ENCODE measurements at places on chromosomes 7 and 10.
A peak's percentile ranks its signal among the peaks of the same experiment; 100 is the strongest.

- DNase-seq: no peak
Measured at GRCh38 chr10:71799608-71800453, 26.5 kb upstream of the VSIR start.

DNA sequence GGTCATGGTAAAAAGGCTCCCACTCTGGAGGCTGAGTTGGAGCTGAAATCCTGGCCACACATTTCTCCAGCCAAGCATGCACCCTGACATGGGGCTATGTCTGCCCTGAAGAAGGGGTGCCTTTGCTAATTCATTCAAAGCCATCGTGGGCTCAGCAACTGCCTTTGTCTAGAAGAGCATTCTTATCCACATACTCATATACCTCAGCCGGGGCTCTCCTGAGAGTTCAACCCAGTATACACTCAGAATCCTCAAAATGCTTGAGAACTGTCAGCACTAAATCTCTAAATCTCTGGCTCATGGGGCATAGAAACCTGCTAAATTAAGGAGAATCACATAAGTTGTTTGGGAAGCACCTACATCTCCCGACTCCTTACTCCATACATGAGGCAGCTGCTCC, 89.3 kb downstream of the MRPL32 start:
- no peak for DNase-seq

- DNase-seq: no peak
Measured at GRCh38 chr7:55484834-55485233, 87.5 kb downstream of the VOPP1 start.

DNA sequence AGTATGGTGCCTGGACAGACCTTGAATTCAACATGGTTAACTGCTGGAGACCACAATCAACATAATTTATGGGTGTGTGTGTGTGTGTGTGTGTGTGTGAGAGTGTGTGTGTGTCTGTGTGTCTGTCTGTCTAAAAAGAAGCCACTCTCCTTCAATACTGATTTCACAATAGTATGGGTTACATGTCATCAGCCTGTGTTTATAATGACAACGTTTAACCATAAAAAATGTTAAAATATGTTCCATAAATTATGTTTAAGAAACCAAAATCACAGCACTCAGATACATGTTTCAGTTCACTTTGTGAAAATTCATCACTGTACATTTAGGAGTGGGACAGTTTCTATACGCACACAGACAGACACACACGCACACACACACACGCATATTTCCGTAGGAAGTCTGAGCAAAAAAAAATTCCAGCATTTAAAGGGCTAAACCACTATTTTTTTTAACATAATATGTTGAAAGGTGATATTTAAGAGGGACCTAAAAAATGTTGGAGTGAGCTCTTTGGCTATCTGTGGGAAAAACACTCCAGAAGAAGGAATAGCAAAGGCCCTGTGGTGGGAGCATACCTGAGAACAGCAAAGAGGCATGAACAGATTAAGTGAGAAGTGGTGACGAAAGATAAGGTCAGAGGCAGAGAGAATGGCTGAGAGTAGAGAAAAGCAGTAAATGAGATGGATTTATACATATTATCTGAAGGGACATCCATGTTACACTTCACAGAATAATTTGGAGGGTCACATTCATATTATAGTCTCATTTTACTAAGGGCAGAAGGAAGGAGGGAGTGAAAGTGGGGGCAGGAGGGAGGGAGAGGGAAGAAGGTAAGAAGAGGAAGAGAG, 10.9 kb downstream of the PDZD8 start:
- no peak for DNase-seq

DNA sequence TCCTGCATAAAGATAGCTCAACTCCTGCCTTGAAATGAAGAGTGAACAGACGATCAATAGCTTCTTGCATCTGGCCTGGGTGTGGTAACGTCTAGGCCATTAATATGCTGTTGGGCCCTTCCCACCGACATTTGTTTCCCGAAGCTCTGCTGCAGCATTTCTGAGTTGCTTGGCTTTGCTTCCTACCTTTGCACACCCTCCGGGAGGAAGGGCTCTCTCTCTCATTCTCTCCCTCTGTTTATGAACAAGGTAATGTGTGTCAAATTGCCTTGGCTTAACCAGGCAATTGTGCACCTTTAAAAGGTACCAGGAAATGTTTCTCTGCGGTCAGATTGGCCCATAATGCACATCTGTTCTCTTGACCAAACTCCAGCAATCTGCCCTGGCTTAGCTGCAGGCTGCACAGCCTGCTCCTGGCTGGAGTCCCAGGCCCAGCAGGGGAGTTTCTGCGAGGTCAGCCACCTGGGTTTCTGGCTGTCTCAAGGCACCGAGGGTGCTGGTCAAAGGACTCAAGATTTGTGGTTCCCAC, 223.7 kb downstream of the SNX10 start:
- peak; percentile 68 for DNase-seq

GRCh38 chr7:106793015-106793975, 71.8 kb upstream of the PIK3CG start:
- DNase-seq: peak; percentile 45

GRCh38 chr7:133349101-133349500, 96.2 kb downstream of the EXOC4 start:
- DNase-seq: no peak

GRCh38 chr7:33193308-33193864, 64.0 kb downstream of the BBS9 start:
- DNase-seq: no peak

DNA sequence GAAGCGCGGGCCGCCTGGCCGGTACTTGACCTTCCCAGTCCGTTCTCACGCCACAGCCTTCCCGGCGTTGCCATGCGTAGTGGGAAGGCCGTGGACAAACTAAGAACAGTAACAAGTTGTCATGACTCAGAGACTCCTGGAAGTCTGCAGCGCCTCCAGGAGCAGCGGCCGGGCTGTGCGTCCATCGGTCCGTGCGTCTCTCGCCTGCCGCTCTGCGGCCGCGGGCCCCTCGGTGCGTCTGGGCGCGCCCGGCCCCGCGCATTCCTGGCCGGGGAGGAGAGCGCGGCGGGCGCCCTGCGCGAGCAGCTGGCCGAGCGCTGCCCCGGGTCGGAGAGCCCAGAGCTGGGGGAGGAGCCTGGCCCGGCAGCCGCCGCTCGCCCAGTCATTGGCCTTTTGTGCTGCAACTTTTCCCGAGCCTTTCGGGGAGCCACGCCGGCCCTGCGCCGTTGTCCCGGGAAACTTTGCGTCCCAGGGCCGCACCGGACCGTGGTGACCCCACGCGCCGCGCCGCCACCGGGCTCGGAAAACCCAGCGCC, 123.7 kb downstream of the TACC2 start:
- no peak for DNase-seq

DNA sequence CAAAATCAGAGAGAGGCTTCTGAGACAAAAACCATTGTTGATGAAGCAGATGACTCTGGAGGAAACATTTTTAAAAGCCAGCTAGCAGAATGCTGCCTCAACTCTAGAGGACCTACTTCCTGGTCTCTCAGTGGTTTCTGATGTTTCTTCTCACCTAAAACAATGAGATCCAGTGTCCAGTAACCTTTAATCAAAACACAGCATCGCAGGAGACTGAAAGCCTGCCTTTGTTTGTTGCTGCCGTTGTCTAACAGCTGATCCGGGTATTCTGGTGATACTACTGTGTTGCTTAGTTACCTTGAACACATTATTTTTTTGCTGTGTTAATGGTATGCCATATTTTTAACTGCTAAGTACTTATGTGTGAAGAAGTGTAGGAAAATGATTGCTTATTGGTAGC, 70.9 kb downstream of the WIPF3 start:
- DNase-seq: peak; percentile 19

DNA sequence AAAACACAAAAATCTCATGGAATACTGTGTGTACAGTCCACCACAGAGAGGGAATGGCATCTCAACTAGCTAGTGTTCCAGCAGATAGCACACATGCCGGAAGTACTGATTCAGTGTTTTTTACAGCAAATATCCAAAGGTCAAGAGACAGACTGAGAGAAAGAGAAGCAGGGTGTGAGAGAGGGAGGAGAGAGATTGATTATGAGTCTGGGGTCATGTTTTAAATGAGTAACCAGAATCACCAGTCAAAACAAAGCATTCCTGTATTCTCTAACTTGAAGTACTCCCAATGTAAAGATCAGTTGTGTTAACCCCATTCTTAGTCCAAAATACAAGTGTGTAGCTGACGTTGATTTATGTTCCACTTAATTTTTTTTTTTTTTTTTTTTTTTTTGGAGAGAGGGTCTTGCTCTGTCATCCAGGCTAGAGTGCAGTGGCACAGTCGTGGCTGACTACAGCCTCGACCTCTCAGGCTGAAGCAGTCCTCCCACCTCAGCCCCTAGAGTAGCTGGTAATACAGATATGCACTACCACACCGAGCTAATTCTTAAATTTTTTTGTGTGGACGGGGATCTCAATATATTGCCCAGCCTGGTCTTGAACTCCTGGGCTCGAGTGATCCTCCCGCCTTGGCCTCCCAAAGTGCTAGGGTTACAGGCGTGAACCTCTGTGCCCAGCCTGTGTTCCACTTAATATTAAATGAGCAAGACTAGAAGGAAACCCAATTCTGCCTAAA, 114.2 kb downstream of the TAF3 start:
- no peak for DNase-seq

- no peak for DNase-seq
Measured at GRCh38 chr7:91407942-91408341, 143.7 kb downstream of the FZD1 start.

GRCh38 chr10:109324721-109325120, 598.6 kb downstream of the XPNPEP1 start:
- no peak for DNase-seq

GRCh38 chr10:17026686-17027485, 102.7 kb downstream of the CUBN start:
- no peak for DNase-seq

GRCh38 chr10:123769647-123770046, 103.5 kb downstream of the GPR26 start:
- DNase-seq: no peak

DNA sequence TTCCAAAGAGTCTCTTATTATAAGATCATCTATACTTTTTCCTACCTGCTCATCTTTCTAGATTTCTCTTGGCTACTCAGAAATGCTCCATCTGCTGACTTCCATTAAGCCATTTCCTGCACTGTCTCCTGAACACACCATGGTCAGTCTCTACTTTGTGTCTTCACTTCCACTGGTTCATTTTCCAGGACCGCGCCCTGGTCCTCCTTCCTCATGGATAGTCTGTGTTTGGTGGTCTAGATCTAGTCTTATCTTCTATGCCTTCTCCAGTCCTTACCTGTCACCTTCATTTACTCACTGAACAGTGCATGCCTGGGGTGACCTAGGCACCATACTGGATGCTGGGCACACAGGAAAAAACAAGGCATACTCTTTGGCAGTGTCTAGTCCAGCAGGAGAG, 11.8 kb downstream of the INSYN2A start:
- no peak for DNase-seq

GRCh38 chr7:121266307-121266894, 62.4 kb upstream of the WNT16 start:
- no peak for DNase-seq

GRCh38 chr10:126199221-126199998, 188.9 kb downstream of the ADAM12 start:
- DNase-seq: no peak

- no peak for DNase-seq
Measured at GRCh38 chr7:155467846-155468784, 10.2 kb downstream of the EN2 start.

DNA sequence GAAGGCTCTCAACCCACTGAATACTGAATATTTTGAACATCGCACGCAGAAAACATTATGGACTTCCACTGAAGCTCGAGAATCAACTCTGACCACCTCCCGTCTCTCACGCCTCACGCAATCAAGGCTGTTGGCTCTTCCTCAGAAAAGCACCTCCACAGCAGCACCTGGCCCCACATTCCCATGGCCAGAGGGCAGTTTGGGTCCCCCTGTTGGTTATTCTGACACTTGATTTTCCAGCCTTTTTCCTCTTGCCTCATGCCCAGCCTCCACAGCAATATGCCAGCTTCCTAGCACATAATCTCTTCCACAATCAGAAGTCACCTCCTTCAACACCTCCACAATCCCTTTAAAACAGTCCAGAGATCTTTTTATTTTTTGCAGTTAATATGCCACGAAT, 55.9 kb downstream of the SVOPL start:
- DNase-seq: no peak

- DNase-seq: no peak
Measured at GRCh38 chr7:44944821-44945220, 34.0 kb downstream of the MYO1G start.

GRCh38 chr10:6072215-6072934, 10.2 kb upstream of the IL2RA start:
- no peak for DNase-seq

- no peak for DNase-seq
Measured at GRCh38 chr10:5079836-5080235, 14.4 kb upstream of the AKR1C3 start.

DNA sequence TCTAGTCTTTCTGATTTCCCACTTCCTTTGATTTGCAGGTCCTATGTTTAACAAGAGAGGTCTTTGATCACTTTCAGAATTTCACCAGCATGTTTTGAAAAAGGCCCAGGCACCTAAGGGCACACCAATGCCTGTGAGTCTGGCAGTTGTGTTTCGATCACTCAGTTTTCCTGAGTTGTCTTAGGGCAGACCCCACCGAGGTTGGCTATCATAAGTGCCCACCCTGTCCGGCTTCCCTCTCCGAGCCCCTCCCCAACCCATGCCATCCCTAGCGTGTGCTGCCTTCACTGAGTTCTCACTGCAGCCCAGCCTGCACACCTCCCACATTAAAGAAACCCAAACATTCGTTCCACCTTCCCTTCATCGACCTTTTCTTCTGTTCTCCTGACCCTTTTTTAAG, 257.9 kb downstream of the GRID1 start:
- DNase-seq: no peak

- no peak for DNase-seq
Measured at GRCh38 chr10:131737543-131738395, 163.0 kb upstream of the PPP2R2D start.

- no peak for DNase-seq
Measured at GRCh38 chr10:80674809-80675208, 137.1 kb downstream of the SH2D4B start.

DNA sequence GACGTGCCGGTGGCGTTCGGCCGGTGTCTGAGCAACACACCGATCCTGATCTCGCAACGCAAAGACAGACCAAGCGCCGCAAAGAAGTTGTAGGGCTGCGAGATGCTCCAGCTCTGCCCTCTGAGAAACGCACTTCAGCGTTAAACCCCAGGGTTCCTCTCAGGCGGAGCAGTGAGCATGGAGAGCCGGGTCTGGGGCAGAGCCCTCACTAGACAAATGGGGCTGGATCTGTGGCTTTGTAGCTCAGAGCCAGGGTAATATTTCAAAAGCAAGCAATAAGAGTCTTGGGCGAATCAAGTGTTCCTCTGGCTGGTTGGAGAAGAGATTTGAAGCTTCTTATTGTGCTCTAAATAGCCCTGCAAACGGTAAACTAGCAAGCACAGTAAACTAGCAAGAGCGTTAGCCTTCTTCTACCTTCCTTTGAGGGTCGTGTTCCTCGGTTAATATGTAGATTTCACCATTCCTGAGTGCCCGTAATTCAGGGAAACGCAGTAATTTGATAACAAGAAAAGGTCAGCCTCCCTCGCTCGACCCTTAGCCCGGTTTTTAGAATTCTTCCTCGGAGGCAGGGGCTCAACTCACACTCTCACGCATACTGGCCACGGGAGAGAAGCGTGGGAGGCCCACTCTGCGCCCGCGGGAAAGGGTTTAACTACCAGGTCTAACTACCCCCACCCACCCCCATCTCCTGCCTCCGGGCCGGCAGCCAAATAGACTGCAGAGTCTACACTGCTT, 6.7 kb downstream of the SKAP2 start:
- no peak for DNase-seq

GRCh38 chr10:22670788-22671187, 43.6 kb downstream of the PIP4K2A start:
- DNase-seq: no peak

Data from NCI-H2081 (cell line).